WERI-Rb-1 (cell line): ENCODE measurements at places on chromosomes 11 and 22.

GRCh38 chr11:17256512-17256911 is 20.0 kb upstream of the NUCB2 start:
- DNase-seq: no peak

DNA sequence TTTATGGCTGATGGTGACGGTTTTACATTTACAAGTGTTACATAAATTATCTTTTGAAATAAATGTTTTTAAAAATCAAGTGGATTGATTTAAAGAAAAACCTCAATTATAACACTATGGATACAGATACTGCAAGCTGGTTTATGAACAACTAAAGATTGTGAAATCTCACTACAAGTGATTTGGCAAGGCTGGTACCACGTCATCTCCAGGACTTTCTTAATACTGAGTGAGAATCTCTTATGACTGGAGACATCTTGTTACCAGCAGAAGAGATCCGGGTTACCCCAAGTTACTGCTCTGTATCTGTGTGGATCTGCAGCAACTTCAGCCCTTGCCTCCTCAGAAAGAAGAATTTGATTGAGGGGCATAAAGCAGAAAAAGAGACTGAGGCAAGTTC is 452.9 kb downstream of the MN1 start:
- no peak for DNase-seq

DNA sequence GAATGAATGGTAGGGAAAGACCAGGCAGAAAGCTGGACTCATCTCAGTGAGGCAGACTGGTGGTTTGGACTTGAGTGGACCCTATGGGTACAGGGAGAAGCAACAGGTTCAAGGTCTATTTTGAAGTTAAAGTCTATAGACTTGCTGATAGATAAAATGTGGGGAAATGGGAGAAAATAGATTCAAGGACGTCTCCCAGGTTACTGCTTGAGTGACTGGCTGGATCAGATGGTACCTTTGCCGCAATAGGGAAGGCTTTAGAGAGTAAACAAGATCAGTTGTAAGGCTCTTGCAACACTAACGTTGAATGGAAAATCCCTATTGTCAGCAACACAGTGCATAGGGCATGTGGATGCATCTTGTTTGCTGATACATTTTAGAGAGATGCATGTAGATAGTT is 27.4 kb downstream of the SEZ6L start:
- DNase-seq: no peak

GRCh38 chr11:132718711-132719671 is 813.3 kb downstream of the OPCML start:
- no peak for DNase-seq

- no peak for DNase-seq
These were observed 24.8 kb downstream of the NARS2 start for GRCh38 chr11:78549624-78550409.

GRCh38 chr11:69703768-69704507 is at the start of gene FGF19:
Gene FGF19 (minus strand): TSS chr11:69704022. CDS start chr11:69703876, 146 bp downstream.
- DNase-seq: peak; percentile 32

GRCh38 chr11:10898003-10898762 is 40.3 kb upstream of the ZBED5 start:
- DNase-seq: no peak
